GM06990 (cell line): ENCODE measurements at places on chromosomes 5 and 9.

DNA sequence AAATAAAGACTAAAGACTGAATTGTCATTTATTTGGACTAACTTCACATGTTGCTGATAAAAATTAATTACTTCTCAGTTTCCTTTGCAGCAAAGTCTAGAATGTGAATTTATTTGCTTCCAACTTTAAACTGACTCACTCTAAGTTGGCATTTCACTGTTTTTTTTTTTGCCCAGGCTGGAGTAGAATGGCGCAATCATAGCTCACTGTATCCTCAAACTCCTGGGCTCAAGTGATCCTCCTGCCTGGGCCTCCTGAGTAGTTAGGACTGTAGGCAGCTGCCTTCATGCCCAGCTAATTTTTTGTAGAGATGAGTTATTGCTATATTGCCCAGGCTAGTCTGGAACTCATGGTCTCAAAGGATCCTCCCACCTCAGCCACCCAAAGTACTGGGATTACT lies 3.5 kb downstream of the CCNB1 start:
- no peak for DNase-seq

- DNase-seq: no peak
Measured at GRCh38 chr9:127116088-127116726, 6.2 kb downstream of the ANGPTL2 start.

DNA sequence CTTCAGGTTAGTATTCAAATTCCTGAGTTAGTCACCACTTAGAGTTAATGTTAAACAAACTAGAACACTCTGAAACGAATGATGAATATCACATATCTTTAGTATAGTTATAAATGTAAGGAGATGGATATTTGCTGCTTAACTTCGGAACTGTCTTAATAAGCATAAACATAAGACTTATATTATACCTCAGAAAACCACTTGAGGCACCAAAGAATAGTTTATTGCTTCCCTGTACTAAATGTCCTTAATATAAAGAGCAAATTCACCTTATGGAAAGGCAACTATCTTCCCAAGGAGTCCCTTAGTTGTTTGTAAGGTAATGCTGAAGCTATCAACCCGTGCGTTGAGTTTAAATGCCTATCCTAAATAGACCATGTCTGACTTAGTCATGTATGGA lies 300.0 kb upstream of the ADAMTSL1 start:
- DNase-seq: no peak

- DNase-seq: no peak
Measured at GRCh38 chr9:133850161-133850560, 112.0 kb upstream of the SARDH start.
